ENCODE measurements at places on chromosomes 11 and 22.

GRCh38 chr22:21652010-21652546 is 10.0 kb downstream of the SDF2L1 start:
- no peak for DNase-seq

GRCh38 chr11:125263268-125263790 is 98.8 kb downstream of the PKNOX2 start:
- no peak for DNase-seq

DNA sequence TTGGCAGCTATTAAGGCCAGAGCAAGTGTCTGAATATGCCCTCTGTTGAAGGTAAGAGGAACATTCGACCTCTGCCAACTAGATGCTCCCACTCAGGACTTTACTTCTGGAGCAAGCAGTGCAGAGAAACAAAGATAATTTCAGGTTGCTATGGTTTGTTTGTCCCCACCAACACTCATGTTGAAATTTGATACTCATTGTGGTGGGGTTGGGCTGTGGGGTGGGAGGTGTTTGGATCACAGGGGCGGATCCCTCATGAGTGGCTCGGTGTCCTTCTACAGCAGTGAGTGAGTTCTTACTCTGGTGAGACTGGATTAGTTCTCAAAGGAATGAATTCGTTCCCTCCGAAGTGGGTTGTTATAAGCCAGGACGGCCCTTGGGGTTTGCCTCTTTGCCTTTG is 12.0 kb downstream of the OR8A1 start:
- no peak for DNase-seq

- no peak for DNase-seq
Measured at GRCh38 chr22:47967831-47968230, 1205.4 kb downstream of the TBC1D22A start.

GRCh38 chr11:13781153-13781552 is 112.7 kb downstream of the FAR1 start:
- DNase-seq = no peak

- DNase-seq = no peak
Measured at GRCh38 chr11:66124564-66124963, 54.5 kb downstream of the PACS1 start.

GRCh38 chr11:2565447-2566222 is 120.8 kb downstream of the KCNQ1 start:
- no peak for DNase-seq

DNA sequence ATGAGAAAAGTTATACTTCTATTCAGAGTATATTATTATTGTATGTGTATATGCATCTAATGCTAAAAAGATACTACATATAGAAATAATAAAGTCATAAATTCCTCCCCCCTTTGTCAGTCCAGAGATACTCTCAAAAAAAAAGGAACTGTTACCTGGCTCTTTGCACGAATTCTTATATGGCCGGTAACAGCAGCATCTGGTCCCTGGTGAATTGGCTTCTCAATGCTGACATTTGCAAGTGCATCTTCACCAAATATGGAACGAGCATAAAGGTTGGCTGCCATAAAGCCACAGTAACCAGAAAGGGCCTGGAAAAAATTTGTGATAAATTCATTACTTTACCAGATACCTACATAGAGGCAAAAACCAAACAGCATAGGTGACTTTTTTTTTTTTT is 41.2 kb downstream of the COPB1 start:
- no peak for DNase-seq

DNA sequence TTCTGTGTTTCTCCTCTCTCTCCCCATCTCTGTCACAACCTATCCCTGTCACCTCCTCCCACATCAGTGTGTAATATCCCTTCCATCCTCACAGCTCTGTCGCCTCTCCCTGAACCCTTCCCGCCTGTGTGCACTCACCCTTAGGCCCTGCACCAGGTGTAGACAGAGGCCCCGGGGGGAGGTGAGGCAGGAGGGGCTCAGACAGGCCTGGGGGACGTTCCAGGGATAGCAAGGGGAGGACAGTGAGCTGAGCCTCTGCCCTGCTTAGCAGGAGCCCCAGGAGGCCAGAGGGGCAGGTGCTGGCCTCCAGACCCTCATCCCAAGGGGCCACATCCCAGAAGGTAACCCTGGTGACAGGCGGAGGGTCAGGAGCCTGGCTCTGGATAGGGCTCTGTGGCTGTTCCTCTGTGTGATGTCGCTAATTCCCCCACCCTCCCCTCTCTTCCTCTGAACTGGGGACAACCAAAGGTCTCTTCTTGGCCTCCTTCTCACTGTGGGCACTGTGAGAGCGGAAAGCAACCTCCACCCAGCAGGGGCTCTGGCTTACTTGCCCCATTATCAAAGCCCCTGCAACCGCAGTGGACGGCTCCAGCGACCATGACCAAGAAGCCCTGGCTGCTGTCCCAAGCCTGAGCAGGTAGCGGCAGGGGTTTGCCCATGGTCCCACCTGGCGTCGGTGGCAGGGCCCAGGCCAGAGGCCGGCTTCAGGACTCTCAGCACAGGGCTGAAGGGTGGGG is 35.7 kb downstream of the KCNJ4 start:
- no peak for DNase-seq

DNA sequence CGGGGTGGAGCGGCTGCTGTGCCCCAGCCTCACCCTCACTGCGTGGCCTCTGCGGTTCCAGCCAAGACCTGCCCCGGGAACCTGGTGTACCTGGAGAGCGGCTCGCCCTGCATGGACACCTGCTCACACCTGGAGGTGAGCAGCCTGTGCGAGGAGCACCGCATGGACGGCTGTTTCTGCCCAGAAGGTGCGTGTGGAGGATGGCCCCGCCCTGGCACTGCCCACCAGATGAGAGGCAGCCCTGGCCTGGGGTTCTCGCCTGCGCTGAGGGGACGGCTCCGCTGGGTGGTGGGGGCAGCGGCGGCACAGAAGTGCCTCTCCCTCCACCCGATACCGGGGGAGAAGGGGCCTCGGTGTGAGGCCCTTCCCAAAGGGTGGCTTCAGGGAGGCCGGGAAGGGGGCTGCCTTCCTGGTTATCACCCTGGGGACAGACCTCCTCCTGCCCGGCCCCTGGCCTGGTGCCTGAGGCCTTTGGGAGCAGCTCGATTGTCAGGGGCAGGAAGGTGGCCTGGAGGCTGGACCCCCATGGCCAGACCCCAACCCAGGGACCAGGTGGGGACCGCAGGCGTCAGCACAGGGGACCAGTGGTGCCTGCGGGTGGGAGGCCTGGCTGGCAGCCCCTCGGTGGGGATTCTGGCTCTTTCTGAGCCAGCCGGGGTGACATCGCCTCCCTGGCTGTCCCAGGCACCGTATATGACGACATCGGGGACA is 7.1 kb downstream of the MUC2 start:
- no peak for DNase-seq

- no peak for DNase-seq
Measured at GRCh38 chr22:40310081-40310767, 36.1 kb upstream of the ADSL start.

- no peak for DNase-seq
Measured at GRCh38 chr11:67252831-67253239, 13.4 kb upstream of the GRK2 start.

- no peak for DNase-seq
Measured at GRCh38 chr11:18878211-18878610, 61.0 kb downstream of the MRGPRX1 start.

DNA sequence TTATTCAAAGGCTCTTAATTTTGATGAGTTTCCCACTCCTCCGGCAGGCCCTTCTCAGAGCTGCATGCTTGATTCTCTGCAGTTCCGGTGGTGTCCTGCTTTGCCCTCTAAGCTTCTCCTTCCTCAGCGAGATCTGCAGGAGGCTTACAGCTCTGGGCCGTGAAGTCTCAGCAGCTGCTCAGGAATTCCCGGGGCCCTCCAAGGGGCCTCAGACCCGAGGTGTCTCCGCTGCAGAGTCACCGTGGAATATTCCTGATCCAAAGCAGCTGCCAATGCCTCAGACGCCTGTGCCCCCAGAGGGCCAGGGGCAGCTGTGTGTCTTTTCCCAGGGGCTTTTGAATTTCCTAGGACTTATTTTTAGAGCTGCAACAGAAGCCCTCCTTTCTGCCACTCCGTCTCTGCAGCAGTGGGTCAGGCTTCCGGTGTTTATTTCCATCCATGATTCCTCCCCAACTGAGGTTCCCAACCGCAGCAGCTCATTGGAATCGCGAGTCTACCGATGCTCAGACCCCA is 37.2 kb downstream of the RPS6KA4 start:
- no peak for DNase-seq

GRCh38 chr22:48941033-48941902 is 886.4 kb downstream of the BRD1 start:
- no peak for DNase-seq

GRCh38 chr11:11347592-11347991 is 5.5 kb downstream of the CSNK2A3 start:
- no peak for DNase-seq

GRCh38 chr11:109604481-109605400 is 182.8 kb downstream of the C11orf87 start:
- DNase-seq = no peak

DNA sequence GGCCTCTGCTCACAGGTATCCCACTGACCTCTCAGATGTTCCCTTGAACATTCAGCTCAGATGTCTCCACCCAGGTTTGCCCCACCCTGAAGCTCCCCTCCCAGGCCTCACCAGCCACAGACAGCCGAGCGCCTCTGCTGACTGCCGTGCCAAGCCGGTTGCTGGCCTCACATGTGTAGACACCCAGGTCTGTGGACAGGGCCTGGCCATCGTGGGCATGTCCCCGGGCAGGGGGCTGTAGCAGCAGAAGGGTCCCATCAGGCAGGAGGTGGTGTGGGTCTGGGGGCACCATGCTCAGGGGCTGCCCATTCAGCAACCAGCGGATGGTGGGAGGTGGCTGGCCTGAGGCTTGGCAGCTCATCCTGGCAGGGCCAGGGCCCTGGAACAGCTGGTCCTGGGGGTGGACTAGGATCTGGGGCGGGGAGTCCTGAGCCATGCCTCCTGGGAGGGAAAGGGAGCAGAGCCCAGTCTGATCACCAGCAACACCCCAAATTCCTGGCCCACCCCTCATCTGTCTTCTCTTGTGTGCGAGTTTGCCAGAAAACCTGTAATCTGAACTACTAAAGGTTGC is 759 bp downstream of the ROBO4 start:
- DNase-seq = no peak

DNA sequence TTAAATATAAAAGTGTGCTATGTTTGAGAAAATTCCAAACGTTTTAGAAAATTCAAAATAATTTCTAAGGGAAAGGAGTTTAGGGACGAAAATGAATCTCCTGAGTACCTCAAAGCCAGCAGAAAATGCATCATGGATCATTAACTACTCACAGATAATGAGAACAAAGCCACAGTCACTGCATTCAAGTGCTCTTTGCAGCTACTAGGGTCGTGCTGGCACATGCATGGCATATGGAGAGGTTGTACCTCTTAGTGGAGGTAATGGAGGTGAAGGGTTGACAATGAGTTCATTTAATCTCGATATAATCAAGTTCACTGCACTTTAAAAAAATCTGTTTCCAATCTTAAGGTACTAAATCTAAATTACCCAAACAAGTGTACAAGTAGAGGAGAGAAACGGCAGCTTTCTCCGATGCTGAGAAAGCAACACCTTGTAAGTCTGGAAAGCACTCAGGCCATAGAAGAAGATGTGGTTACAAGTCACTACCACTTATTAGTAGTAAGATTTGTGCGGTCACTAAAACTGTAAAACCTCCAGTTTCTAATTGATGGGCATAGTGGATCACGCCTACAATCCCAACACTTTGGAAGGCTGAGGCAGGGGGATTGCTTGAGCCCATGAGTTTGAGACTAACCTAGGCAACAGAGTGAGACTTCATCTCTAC is 261.1 kb upstream of the ANO3 start:
- DNase-seq = no peak

DNA sequence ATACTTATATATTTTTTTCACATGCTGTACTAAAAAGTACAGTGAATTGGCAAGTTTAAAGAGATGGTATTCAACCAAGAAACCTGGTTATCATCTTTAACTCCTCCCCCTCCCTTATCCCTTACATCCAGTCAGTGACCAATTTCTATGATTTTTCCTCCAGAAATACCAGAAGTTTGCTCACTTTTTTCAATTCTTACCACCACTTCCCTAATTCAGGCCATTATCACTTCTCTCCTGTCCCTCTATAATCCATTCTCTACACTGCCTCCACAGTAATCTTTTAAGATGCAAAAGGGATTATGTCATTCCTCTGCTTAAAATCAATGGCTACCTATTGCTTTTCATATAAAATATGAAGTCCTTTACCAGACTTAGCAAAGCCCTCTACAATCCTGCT is 62.8 kb downstream of the CEP57 start:
- no peak for DNase-seq

- DNase-seq = no peak
Measured at GRCh38 chr11:130909650-130910049, 6.6 kb downstream of the SNX19 start.

DNA sequence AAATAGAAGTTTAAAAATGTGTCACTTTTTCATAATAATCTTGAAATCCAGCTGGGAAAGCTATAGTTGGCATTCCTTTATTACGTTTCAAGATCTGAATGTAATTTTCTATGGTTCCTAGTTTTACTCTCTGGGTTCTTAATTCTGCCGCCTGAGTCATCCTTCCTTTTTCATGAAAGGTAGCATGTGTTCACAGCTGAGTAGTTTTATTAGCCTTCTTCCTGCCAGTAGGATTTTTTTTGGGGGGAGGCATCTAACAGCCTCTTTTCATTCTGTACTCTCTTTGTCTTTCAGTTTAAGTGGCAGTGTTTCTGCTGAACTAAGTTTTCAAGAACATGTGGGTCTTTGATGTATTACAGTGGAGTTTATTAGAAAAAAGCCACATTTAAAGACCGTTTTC is 36.5 kb downstream of the OR2AG2 start:
- DNase-seq = no peak

DNA sequence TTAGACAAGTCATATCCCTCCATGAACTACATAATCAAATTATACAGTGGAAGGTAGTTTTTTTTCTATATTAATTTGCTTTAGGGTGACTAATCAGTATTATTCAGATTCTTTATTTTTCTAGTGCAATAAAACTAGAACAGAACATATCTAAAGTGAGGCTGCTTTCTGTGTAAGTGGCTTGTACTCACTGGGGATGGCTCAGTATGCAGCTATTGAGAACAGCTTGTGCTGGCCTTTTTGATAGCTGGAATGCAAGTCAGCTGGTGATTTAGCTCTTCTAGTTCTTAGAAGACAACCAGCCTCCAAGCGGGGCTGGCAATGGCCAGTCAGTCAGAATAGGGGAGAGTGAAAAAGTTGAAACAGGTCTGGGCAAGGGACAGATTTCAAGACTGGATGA is 119.4 kb downstream of the BLID start:
- no peak for DNase-seq

- no peak for DNase-seq
Measured at GRCh38 chr11:79108851-79109250, 332.0 kb downstream of the TENM4 start.

- DNase-seq = no peak
Measured at GRCh38 chr11:107547961-107548360, 17.6 kb downstream of the ALKBH8 start.

- no peak for DNase-seq
Measured at GRCh38 chr11:3886985-3887384, 31.5 kb downstream of the STIM1 start.

DNA sequence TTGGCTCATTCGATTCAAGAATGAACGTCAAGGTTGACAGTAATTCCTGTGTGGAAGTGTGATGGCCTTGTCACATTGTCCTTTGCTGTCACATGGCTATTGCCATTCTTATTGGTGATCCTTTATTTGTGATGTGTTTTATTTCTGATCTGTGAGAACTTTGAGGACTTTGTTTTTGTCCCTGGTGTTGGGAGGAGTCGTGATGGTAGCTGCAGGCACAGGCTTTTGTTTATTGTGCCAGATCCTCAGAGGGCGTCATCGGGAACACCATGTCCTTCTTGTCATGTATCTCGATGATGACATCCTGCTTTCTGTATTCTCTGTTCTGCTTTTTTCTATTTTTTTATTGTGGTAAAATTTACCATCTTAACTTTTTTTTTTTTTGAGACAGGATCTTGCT is 5.6 kb downstream of the PICK1 start:
- DNase-seq = no peak

All from cerebellar nuclear complex (tissue), 1 donor.